ENCODE measurements at places on chromosomes 4 and X.

- no peak for DNase-seq
Observed at GRCh38 chr4:508675-509638, 9.9 kb downstream of the PIGG start.

DNA sequence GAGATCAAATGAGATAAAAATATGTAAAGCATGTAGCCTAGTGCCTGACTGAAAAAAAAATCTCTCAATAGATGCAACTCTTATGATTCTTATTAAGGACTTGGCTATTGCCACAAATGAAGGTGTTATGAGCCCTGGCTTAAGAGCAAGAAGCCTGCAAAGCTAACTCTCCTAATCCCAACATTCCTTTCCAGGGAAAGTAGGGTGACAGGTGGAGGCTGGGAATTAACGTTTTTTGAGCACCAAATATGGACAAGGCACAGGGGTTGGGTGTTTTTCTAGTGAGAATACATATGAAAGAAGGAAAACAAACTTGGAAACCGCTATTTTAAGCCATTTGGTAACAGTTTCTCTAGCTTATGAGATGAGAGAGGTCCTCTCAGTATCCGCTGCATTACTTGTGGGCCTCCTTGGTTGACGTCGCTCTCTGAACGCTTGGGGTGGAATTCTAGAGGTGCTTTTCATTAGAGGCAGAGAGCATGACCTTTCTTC lies 2.4 kb downstream of the RHOH start:
- DNase-seq: no peak

GRCh38 chr4:173998471-173999144 lies 284.9 kb downstream of the FBXO8 start:
- no peak for DNase-seq

- no peak for DNase-seq
Observed at GRCh38 chr4:118155516-118155915, 121.2 kb downstream of the NDST3 start.

DNA sequence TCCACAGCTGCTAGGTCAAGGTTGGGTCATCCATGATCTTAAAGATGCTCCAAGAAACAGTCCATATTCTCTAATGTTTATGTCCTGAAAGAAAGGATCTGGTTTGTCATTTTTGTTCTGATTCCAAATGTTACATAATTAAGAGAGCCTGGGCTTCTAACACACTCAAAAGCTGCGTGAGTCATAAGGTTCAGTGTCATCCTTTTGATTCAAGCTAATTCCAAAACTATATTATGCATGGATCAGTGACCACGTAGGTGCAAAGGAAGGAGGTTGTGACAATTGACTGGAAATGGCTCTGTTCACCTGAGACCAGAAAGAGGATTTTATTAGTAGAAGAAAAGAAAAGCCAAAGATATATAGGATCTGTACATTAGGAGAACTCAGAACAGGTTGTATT lies 268.7 kb upstream of the GK2 start:
- no peak for DNase-seq

- no peak for DNase-seq
Observed at GRCh38 chr4:124322234-124323065, 390.1 kb downstream of the ANKRD50 start.

GRCh38 chrX:17082831-17083230 lies 136.4 kb downstream of the REPS2 start:
- no peak for DNase-seq

DNA sequence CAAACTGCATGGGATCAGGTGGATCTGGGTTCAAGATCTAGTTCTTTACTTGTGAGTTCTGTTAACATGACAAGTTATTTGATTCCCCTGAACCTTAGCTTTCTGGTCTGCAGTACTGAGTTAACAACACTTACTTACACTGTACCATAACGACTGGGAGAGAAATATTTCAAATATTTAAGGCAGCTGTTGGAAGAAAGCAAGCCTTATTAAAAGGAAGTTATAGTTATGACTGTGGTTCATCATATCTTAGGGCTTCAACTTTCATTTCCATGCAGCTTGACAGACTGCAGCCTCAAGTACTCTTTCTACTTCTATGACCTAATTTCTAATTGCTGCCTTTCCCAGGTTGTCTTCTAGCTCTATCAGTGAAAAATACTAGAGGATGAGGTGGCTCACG lies 40.0 kb upstream of the PDGFRA start:
- DNase-seq: no peak

DNA sequence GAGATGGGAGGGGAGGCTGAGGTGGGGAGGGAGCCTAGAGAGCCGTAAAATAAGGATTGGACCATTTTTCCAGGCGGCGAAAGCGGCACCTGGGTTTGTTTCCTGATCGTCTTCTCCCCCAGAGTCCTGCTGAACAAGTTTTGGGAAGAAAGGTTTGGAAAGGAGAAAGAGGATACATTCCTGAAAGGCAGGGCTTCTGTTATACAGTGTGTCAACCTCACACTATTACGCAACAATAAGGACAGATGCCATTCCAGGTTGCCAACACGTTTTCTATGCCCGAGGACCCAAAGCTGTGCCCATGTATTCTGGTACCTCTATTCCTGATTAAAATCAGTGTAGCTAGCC lies 658 bp downstream of the SCOC start:
- no peak for DNase-seq

DNA sequence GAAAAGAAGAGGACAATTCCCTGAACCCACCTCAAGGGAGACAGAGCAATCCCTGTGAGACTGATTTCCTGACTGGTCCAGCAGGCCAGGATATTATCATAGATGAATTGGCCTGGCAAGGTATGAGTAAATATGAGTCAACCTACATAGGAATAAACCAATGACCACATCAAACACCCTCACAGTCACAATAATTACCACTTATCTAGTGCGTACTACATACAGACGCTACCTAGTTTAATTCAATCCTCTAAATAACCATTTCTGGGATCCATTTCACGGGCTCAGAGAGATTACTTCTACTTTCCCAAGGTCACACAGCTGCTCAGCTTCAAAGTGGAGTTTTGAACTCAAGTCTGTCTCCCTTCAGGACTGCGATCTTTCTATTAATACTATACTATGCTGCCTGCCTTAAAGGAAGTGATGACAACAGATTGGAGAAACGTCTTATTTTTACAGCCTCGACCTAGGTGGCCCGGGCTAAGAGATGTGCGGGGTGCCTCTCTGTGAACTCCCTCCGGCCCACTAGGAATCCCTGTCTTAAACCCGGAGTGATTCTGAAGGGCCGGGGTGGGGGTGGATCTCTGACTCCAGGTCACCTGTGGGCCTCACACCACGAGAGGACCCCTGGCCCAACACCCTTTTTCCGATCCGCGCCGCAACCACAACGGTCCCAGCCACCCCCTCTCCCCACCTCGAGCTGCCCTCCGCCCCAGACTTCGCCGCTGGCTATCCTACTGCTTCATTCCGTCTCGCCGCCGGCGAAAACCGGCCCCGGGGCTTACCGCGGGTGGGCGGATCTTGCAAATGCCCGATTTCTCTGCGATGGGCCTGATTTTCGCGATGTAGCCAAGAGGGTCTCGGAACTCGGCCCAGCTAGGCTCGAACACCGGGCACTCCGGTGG lies 800 bp downstream of the KDM5C start:
- no peak for DNase-seq

DNA sequence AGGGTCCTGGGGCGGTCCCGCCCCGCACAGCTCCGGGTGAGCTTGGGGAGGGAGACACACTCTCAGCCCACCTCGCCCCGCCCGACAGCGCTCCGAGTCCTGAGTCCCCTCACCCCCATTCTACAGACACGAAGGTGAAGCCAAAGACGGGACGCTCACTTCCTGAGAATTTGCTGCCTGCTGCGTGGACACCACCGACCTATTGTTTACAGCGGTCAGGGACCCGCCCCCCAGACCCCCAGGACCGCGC lies 796 bp upstream of the ZNF141 start:
- no peak for DNase-seq

GRCh38 chr4:1347410-1347864 lies 429 bp downstream of the UVSSA start:
- peak; percentile 48 for DNase-seq

- DNase-seq: no peak
Observed at GRCh38 chrX:16148896-16149295, 18.4 kb upstream of the MAGEB17 start.

DNA sequence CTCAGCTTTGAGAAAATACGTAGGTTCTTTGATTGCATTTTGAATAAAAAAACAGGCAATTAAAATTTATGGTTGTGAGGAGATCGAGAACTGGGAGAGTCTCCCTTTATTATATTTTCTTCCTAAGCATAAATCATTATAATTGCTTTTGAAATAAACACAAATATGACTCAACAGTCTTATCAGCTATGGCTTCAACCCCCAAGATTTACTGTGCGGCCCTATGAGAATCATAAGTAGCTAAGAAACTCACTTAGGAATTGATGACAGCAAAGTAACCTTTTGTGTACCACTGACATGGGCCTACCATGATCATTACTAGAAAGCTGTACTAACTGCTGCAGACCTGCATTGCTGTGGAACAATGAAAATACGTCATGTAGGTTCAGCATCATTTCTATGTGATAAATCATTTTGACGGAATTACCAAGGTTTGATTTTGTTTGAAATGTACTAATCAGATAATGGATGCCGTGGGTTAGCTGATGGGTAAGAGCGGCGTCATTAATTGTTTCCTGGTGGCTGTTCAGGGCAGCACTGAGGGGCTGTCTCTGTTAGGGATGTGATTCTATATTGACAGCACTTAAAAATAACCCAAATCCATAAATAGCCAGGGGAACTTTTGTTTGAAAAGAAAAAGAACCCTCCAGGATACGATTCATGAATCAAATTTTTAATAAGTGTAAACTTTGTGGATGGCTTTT lies 51.5 kb upstream of the GPRIN3 start:
- DNase-seq: no peak

DNA sequence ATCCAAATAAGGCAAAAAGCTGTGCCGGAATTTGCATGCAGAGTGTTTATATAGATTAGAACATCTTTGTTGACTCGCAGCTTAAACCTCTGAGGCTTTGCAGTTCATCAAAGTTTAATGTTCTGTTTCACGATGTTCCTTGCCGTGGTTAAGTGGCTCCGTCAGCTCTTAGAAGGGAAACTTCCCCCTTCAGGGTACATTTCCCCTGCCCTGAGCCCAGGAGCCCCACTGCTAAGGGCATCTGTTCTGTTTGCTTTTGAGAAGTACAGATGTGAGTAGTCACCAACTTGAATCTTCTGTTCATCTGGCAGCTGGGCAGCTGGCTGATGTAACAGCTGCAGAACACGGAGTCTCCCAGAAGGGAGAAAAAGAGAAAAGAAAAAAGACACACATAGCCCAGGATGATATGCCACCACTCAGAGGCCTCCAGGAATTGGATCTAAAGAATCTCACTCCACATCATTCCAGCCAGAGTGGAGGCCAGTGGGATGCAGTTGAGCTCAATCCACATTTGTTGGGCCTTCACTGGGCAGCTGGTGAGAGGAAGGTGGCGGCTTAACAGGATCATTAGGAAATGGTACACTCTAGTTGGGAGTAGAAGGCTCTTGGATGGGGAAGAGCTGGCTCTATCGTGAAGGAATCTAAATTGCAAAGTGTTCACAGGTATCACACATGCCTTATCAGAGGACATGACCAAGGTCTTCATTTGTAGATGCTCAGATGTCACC lies 178.7 kb upstream of the RBPJ start:
- no peak for DNase-seq

GRCh38 chr4:138952411-138952810 lies 63.2 kb upstream of the NOCT start:
- no peak for DNase-seq

GRCh38 chr4:152424977-152425376 lies 110.9 kb downstream of the FBXW7 start:
- DNase-seq: no peak

DNA sequence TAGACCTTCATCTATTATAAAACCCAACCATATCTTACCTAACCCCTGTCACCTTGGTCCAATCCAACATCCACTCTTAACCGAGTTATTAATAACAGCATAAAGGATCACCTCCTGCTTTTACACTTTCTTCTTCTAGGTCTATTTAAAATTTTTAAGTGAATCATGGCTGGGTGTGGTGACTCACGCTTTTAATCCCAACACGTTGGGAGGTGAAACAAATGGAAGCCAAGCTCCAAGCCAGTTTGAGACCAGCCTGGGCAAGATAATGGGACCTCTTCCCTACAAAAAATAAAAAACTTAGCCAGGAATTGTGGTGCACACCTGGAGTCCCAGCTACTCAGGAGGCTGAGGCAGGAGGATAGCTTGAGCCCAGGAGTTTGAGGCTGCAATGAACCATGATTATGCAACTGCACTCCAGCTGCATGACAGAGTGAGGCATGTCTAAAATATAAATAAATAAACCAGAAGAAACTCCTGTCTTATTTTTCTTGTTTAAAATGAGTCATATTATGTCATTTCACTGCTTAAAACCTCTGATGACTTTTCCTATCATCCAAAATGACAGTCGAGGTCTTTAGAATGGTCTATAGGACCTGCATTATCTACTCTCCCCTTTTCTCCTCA lies 188.4 kb downstream of the GASK1B start:
- DNase-seq: no peak

- DNase-seq: no peak
Observed at GRCh38 chr4:186845137-186845842, 121.6 kb upstream of the FAT1 start.

- DNase-seq: peak; percentile 24
Observed at GRCh38 chr4:14742054-14742453, 260.2 kb upstream of the CPEB2 start.

GRCh38 chrX:40155589-40156469 lies 58.1 kb upstream of the BCOR start:
- no peak for DNase-seq

DNA sequence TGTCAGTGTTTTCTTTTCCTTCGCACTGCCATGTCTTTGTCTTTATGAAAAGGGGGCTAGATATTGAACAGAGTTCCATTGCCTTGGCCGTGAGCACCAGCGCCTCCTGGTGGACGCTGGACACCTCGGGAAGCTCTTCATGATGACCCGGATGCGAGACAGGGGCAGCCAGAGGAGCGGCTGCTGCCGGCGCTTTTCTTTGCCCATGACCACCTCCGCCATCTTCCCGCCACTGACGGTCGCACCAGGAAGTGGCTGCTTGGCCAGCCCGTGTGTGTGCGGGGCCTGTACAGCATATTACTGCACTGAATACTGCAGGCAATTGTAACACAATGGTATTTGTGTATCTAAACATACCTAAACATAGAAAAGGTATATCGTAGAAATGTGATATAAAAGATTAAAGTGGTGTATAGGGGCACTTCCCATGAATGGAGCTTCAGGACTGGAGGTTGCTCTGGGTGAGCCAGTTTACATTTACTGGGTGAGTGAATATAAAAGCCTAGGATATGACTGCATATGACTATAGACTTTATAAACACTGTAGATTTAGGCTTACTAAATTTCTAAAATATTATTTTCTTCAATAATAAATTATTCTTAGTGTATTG lies 15.8 kb upstream of the GRIA2 start:
- DNase-seq: no peak

- DNase-seq: no peak
Observed at GRCh38 chr4:165059386-165059785, 5.7 kb downstream of the TRIM75 start.

DNA sequence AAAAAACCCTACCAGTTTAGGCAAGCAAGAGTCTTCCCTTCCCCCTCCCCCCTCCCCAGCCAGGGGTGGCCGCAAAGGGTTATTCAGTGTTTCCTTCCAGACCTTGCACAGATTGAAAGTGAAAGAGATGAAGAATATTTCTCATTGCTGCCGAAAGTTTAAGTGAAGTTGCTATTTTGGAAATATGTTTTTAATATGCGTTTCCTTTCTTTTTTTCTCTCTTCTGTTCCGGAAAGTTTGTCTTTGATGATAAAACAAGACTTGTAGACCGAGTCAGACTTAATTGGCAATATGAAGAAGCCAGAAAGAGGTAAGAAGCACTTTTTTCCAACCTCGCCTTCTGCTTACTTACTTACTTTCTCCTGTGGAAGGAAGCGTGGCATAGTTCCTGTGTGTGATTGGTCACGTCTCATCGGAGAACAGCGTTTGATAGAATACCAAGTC lies 58.5 kb upstream of the CLCN4 start:
- DNase-seq: no peak

GRCh38 chr4:104489731-104490095 lies 5.0 kb downstream of the CXXC4 start:
- DNase-seq: no peak
